ENCODE measurements at places on chromosomes 6 and 20. TPM values are rescaled to one million over a fixed set of nuclear protein-coding genes. Genes with fewer than 3 reads are reported as not detected.

Gene TFAP2C
- polyA plus RNA-seq: not detected

GRCh38 chr6:126788861-126789365 is 329.6 kb upstream of the RSPO3 start:
- no peak for DNase-seq

- DNase-seq: peak; percentile 72
Measured at GRCh38 chr6:7073821-7074525, 33.8 kb upstream of the RREB1 start.

DNA sequence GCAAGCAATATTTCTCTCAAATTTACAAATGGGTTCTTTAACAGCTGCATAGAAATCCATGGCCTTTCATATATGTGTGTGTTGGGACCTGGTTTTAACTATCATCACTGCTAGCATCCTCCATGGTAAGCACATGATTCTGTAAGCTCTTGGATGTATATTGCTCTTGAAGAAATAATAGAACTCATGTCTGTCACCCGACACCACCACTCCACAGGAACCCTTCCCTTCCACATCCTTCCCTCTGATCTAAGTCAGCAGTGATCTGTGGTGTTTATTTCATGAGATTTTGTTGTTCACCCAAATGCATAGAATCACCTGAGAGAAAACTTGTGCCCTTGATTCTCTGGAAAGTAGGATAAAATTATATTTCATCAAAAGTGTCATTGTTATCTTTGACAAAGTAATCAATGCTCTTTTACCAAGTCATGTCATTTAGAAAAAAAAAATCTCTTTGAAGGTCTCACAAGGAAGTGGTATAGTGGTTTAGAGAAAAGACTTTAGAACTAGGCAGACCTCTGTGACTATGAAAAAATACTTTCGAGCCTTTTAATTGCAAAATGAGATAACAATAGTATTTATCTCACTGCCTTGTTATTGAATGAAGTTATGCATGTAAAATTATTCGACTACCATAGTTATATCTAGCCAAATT is 649.8 kb upstream of the SLC35B3 start:
- no peak for DNase-seq

- DNase-seq: no peak
Measured at GRCh38 chr6:109192865-109193264, 97.6 kb downstream of the CEP57L1 start.

DNA sequence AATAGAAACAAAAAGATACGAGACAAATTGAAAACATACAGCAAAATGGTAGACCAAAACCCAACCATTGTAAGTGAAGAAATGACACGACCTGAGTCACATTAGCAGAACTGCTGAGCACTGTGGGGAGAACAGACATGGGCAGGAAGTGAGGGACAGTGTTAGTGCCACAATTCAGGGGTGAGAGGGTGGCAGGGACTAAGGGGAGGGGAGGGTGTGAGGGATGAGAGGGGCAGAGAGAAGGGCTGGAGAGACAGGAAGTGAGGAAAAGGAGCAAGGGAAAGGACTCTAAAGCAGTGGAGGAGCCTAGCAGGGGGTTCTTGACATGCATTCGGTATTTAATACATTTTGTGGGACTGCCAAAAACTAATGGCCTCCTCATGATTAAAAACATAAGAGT is 45.0 kb upstream of the TRIM26 start:
- DNase-seq: peak; percentile 73

- DNase-seq: peak; percentile 9
Measured at GRCh38 chr20:45465491-45466266, 3.9 kb upstream of the WFDC2 start.

DNA sequence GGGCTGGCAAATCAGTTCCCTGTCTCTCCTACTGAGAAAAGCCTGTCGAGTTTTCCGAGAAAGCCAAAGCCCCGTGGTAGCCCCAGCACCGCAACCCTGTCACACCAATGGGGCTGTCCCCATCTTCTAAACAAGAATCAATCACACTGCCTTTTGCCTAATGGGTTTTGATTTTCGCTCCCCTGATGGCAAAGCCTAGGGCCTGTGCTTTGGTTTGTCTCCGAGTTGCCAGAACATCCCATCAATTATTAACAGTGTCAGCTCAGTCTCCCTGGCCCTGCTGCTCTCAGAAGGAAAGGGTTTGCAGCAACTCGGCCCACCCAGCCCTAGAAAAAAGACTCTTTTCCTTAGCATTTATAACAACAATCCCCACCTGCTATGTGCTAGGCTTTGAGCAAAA is 4.2 kb downstream of the KCNB1 start:
- no peak for DNase-seq

GRCh38 chr20:57619051-57619831 is 985 bp downstream of the ZBP1 start:
- peak; percentile 74 for DNase-seq

DNA sequence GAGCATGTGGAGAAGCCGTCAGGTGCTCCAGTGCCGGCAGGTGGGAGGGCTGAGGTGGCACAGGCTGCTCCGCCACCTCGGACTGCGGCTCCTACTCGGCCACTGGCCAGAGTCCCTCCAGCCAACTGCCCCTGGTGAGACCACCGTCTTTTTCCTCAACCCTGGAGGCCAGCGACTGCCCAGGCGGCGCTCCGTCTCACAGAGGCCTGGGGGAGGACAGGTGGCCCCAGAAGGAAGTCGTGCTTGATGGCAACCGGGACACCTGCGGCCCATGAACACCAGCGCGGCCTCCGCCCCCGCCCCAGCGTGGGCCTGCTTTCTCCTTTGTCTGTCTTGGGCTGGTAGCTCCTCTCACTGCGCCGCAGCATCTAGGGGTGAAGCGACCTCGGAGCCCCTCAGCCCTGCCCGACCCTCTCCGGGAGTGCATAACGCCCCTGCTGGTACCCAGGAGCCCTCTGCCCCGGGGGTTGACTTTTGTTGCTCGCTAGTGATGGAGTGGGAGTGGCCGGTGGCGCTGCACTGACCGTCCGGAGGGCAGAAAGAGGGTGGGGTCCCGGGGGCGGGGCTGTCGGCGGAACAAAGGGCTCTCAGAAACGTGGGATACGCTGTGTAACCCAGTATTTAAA is 706 bp upstream of the TUBB2B start:
- no peak for DNase-seq

Gene PKIB
- 2.0 TPM for polyA plus RNA-seq

DNA sequence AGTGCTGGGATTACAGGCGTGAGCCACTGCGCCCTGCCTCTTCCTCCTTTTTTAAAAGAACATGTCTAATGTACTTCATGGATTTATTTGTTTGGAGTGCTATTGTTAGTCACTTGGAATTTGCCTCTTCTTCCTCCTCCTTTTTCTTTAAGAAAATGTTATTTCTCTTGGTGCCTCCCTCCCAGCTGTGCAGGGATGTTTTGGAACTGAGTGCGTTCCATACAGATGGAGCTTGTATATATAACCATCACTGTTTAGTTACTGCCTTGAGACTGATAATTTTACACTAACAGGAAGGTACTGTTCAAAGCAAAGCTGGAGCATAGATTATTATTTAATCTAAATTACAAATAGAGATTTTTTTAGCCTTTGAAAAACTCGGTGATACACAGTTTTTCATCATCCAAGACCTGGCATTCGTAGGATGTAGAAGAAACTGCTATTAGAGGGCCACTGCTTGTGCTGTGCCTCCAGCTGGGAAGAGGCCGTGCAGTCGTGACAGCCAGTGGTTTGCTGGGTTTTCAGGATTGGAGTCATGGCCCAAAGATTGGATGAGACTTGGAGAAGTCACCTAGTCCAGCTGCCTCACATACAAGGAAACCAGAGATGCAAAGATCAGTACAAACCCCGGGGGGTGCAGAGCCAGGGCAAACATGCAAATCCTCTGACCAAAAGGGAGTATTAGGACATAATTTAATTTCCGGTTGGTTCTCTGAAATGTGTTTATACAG is 123.1 kb downstream of the PLEKHG1 start:
- DNase-seq: no peak

Gene PGK2
- polyA plus RNA-seq: not detected

Gene PEX7
- 3.0 TPM for polyA plus RNA-seq

GRCh38 chr6:131657630-131658111 is 20.6 kb downstream of the ENPP3 start:
- no peak for DNase-seq

DNA sequence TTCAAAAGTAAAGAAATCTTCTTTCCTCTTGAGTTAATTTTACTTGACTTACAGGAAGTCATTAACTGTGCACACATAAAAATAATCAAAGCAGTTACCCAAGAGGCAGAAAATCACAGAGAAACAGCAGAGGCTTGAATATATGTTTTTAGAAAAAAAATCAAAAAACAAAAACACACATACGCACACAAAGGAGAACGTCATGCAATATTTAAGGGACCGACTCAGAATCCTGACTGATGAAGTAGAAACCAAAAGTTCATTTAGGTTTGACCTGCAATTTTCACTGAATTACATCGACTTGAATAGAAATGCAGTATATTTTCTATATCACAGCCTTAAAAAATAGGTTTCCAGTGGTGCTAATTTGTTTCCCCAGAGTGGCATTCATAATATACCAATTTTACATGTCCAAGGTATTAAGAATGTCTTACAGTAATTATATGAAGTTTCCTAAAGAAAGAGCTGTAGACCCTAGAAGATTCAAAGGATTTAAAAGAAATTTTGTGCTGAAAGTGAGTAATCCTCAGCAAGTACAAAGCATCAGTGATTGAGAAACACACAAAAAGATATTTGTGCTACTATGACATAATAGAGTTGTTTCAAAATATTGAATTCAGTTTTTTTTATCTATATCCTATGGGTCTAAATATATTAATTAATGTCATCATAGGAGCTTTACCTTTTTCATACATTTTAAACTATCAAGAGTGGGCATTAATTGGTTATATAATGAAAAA is 358.5 kb upstream of the RUNX2 start:
- no peak for DNase-seq

Gene EPHA7
- polyA plus RNA-seq: not detected

Gene RXRB
- 4.5 TPM for polyA plus RNA-seq

DNA sequence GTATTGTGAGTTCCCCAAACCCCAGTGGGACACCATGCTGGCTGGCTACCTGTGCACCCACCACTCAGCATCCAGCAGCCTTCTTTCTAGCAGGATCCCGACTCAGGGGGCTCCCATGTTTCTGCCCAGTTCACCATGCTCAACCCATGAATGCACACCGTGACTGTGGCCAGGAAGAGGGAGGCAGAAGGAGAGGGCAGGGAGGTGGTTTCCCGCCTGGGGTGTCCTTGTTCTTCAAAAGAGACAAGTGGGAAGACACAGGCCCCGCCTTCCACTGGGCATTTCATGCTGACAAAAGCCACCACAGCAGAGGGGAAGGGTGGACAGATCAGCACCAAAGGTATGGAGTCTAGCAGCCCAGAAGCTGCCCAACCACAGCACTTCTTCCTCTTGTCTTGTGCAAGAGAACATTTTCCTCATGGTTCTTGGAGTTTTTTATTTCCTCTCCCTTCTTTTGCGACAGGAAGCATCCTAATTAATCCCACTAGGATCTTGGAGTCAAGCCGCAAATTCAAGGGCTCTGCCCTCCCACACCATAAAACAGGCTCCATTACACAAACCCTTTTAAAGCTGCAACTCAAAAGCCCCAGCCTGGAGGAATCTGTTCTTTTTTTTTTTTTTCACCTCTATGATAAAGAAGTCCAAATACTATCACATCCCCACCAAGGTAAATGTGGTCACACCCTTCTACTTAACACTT is 13.5 kb upstream of the ANKRD60 start:
- DNase-seq: no peak

- no peak for DNase-seq
Measured at GRCh38 chr20:58783511-58784011, 67.1 kb downstream of the GNAS-AS1 start.

GRCh38 chr6:142699391-142699790 is 245.6 kb downstream of the HIVEP2 start:
- no peak for DNase-seq
